ENCODE measurements at places on chromosomes 16 and 17.

GRCh38 chr16:75289189-75289588, 37.8 kb upstream of the BCAR1 start:
- DNase-seq, result peak; percentile 67

DNA sequence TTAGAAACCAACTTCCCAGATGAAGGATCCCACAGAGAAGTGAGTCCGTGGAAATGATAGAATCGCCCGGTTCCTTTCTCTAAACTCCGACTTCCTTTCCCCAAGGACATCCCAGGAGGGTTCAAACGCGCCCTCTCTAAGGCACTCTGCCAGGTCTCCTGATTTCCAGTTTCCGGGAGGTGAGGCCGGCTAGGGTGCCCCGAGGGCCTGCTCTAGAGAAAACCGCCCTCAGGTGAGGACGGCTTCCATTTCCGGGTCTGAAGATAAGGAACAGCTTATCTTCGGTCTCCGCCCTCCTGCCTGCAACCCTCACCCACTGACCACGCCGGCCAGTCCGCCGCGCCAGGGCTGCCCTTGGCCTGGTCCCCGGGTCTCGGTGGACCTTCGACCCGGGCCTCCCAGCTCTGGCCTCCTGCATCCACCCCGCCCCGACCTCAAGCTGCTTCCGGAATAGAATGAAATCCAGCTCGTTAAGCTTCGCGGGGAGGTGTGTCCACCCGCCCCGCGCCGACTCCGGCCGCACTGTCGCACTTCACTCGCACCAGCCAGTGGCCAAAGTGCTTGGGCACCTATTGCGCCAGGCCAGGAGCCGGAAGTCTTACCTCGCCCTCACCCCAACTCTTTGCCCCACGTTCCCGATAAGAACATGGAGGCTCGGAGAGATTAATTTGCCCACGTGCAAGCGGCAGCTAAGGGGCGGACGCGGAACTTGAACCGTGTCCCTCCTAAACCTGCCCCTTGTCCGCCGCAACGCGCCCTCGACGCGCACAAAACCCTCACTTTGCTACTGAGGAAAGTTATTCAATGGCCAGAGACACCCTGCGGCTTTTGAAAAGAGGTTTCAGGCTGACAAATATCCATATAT, 836 bp upstream of the MMP15 start:
- DNase-seq, result peak; percentile 21

- DNase-seq, result peak; percentile 36
Observed at GRCh38 chr17:61659437-61659836, 68.4 kb upstream of the NACA2 start.

GRCh38 chr16:84931506-84931905, 79.8 kb downstream of the ZDHHC7 start:
- no peak for DNase-seq

Data from cardiac fibroblast (primary cell).